ENCODE measurements at places on chromosomes 12 and 14.

DNA sequence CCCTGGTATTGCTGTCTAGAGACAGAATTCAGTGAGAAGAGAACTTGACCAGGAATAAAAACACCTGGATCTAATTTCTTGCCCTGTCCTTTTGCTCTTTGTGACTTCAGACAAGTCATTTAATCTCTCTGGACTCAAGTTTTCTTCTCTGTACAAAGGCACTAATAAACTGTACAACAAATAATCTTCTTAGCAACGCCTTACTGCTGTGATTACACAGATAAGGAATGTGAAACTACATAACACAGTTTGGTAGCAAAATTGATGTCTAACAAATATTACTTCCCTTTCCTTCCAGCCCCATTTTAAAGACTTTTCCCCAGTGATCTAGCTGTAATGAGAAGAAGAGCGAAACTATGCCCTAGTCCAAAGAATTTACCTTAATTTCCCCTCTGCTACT is 69.3 kb downstream of the BCAT1 start:
- no peak for DNase-seq

DNA sequence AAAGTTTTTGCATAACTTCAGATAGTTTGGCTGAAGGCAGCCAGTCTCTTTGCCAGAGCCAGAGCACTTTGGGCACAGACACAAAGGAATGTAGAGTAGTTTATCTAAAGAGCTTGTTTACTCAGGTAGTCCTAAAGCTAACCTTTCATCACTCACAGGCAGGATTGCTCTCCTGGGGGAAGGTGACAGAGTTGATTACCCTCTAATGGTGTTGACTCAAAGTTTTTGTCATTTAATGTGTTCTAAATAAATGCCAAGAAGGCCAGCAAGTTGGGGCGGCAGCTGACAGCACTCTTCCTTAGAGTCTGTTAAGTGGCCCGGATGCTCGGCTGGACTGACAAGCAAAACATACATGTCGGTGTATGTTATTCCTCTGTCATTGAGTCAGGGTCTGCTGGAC is 9.3 kb upstream of the TAS2R46 start:
- DNase-seq, result no peak

DNA sequence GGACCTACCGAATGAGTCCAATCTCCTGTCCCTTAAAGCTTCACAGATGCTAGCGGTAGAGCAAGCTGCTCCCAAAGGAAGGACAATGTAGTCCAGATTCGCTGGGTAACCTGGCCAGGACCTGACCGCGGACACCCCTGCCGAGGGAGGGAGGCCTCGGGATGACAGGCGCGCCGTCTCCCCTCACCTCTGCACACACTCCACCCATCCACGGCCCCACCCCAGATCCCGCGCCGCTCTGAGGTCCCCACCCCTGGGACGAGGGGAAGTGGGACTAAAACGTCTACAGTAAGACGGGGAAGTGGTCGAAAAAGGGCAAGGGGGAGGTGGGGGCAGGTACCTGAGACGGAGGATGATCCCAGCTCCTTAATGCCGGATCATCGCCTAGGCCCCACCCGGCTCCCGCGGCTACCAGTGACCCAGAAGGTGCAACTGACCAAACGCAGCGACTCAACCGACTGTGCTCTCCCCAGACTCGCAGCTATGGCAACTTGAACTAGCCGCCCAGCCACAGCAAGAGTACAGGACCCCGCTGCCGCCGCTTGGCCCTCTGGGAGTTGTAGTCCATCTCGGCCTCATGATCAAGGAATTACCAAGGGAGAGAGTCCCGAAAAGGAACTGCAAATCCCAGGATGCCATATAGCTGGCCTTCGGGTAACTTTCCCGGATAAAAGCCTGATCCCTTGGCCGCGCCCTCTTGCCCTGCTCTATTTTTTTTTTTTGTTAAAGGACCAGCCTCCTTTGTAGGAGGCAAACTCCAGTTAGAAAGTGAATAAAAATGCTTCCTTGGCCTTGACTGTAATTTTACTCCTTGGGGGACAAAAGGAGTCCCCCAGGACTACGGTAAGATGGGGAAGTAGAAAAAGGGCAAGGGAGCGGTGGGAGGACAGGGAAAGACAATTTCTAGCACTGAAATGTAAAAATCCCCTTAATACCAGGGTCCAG is at the start of gene CEP128:
CEP128 (minus strand) TSS at position 498 of the 945 bp plus-strand sequence.
- peak; percentile 94 for DNase-seq

GRCh38 chr14:63438065-63438757 is 105.0 kb downstream of the PPP2R5E start:
- peak; percentile 80 for DNase-seq

DNA sequence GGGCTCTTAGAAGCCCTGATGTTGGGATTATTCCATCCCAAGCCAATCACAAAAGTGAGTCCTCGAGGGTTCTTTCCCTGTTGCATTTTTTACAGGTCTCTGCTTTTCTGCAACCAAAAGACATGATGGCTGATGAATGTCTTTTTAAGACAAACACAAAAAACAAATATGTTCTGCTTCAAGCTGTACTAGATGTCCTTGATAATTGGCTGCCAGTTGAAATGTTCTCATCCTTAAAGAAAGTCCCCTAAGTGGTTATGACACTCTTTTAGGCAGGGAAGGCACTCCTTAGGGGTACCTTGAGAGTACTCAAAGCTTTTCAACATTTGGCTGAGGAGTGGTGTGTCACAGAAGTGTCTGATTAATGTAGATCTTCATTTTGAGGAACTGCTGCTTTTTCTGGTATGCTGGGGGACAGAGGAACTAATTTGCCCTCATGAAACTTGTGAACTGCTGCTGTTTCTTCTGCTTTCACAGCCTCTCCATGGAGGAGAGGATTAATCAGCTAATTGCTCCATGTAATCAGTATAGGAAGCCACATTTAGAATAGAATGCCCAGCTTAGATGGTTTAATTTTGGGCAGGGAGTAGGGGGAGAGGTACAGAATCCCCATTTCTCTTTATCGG is 22.8 kb upstream of the IGF1 start:
- no peak for DNase-seq

DNA sequence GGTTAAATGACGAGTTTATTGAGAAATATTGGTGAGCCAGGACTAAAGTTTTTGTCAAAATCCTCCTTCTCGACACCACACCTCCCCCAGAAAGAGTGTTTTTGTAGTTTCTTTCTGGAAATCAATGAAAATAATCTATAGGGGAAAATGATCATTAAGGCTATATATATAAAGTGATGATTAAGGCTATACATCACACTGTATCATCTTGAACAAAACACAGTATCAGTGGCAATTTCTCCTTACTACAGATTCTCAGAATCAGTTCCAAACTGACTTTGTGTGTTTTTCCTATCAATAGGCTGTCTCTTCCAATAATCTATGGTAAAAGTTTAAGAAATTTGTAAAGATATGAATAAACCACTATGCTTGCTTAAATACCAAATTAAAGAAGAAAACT is 81.7 kb downstream of the IFNG-AS1 start:
- DNase-seq, result no peak

DNA sequence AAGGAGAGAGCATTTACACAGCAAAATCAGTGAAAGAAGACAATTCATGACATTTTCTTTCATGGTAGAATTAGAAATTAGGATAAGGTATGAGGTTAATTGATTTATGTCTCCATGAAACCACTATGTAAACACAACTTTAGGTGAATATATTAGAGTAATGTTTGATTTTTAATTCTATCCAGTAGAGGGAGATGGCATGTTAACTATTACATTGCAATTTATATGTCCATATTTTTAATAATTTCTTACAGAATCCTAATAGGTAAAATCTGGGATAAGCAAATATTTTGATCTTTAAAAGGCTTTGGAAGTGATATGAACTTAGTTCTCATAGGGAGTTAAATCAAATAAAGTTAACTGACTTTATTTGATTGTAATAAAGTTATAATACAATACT is 373.4 kb upstream of the PDE3A start:
- DNase-seq, result no peak

GRCh38 chr12:31021809-31022494 is 51.7 kb upstream of the DDX11 start:
- DNase-seq, result no peak

Data from MG63 (cell line).